ENCODE measurements at places on chromosomes 6 and 20. TPM values are rescaled to one million over a fixed set of nuclear protein-coding genes. Genes with fewer than 3 reads are reported as not detected.

The TBXT gene
- total RNA-seq, result not detected

The FAM83B gene
- total RNA-seq, result 42.6 TPM

The PRND gene
- total RNA-seq, result not detected

The HMGA1 gene
- total RNA-seq, result 534 TPM

The PAX1 gene
- not detected for total RNA-seq

- DNase-seq, result no peak
Measured at GRCh38 chr6:130055271-130055670, 36.9 kb downstream of the L3MBTL3 start.

GRCh38 chr20:15065794-15066193 lies 728.4 kb upstream of the FLRT3 start:
- no peak for DNase-seq

GRCh38 chr6:110990840-110991576 lies 9.2 kb downstream of the RPF2 start:
- no peak for DNase-seq

DNA sequence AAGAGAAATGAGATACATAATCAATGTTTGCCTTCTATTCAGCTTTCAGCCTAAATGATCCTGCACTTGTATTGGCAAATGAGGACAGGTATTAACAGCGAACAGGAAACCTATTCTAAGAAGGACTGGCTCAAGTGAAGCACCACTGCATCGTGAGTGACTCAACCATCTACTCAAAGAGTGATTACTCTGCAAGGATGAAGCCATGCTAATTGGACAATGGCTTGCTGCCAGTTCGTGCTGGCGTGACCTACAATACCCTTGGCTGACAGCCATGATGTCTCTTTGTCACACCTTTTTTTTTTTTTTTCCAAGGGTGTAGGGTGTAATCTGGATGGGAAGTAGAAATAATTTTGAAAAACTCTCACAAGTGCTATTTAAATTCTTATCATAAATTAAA lies 104.9 kb downstream of the GJA10 start:
- DNase-seq, result peak; percentile 83

DNA sequence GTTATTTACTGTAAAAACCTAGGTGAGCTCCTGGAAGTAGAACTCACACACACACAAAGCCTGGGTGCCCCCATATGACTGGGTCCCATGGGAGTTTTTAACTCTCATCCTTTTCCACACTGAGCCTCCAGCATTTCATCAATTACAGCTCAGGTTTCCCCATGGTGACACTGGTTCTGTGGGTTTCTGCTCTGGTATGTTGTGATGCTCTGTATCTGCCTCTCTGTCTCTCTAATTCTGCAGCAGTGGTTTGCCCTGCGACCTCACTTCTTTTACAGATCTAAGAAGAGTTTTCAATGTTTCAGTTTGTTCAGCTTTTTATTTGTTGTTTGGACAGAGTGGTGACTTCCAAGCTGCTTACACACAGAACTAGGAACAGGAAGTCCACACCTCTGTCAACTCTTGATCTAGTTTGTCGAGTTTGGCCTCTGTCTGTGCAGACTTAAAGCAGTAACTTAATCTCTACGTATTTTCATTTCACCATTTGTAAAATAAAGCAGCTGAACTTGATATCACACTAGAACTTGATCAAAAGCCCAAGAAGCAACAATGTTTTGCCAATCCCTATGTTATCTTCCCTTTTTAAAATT lies 554.3 kb downstream of the EPHA7 start:
- no peak for DNase-seq

DNA sequence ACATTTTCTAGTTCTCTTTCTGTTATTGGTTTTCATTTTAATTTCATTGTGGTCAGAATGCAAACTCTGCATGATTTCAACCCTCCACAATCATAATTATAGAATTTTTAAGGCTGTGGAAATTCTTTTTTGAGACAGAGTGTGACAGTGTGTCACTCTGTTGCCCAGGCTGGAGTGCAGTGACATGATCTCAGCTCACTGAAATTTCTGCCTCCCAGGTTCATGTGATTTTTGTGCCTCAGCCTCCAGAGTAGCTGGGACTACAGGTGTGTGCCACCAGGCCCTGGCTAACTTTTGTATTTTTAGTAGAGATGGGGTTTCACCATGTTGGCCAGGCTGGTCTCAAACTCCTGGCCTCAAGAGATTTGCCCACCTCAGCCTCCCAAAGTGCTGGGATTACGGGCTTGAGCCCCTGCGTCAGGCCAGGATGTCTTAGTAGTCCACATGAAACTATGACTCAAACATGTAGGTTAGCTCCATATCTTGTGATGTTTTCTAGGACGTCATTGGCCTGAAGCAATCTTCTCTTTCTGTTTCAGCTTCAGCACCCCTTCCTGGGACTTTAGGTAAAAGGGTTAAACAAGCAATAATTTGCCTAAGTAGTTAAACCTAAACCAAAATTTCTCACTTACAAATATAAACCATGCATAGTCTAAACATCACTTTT lies 47.4 kb upstream of the SAMD3 start:
- no peak for DNase-seq

DNA sequence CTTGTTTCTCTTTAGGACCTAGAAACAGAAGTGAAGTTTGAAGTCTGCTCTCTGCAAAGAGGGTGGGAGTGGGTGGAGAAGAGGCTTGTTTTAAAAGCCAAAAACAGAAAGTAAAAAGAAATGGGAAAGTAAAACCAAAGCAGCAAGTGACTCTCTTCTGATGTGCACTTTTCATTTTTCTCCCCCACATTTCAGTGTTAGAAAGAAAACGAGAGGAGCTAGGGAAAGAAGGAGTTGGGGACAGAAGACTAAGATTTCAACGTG lies 1.3 kb downstream of the C6orf141 start:
- DNase-seq, result no peak

- DNase-seq, result no peak
Measured at GRCh38 chr6:12614456-12614855, 102.1 kb upstream of the PHACTR1 start.

DNA sequence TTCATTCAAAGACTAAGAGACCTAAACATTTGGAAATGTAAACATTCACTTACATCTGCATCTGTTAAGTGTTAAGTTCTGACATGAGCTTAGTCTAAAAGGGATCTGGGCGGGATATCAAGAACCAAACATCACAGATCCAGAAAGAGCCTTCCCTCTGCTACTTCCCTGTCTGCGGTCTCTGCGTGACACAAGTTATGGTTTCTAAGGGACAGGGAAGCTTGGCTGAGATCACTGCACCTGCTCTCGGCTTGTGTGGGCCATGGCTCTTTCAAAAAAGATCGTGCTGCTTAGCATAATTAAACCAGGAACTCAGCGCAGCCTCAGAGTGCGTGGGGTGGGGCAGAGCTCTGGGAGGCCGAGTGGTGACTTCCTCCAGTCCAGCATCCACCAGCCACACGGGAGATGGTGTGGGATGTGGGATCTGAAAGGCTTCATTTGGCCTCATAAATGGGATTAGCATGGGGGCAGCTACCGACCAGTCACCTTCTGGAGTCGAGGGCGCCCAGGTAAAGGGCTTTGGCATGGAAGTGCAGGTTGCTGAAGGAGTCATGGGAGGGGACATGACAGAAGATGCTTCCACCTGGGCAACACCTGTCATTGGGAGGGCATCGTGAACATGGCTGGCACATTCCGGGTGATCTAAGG lies 16.7 kb upstream of the RAMACL start:
- DNase-seq, result no peak

GRCh38 chr6:157005940-157006339 lies 228.8 kb downstream of the ARID1B start:
- no peak for DNase-seq

DNA sequence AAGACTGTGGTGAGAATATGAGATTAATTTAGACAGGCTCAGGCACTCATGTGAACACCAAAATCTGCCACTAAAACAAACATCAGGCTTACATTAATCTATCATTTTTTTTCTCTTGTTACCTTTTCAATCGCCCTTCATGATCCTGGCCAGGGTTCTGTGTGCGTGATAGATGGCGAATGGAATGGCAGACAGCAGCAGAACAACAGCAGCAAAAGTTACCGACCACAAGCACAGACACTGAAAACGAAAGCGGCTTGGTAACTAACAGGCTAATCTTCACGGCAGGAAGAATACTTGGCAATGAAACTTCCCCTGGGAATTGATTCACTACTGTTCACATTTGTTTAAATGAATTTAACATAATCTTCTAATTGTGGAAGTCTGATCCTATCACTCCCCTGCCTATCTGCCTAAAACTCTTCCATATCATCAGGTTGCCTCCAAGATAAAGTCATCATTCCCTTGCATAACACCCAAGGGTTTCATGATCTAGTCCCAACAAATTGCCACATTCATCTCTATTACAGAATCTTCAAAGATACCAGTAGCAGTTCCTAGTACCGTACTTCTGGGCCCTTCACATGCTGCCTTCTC lies 28.7 kb downstream of the PTPRK start:
- DNase-seq, result no peak

DNA sequence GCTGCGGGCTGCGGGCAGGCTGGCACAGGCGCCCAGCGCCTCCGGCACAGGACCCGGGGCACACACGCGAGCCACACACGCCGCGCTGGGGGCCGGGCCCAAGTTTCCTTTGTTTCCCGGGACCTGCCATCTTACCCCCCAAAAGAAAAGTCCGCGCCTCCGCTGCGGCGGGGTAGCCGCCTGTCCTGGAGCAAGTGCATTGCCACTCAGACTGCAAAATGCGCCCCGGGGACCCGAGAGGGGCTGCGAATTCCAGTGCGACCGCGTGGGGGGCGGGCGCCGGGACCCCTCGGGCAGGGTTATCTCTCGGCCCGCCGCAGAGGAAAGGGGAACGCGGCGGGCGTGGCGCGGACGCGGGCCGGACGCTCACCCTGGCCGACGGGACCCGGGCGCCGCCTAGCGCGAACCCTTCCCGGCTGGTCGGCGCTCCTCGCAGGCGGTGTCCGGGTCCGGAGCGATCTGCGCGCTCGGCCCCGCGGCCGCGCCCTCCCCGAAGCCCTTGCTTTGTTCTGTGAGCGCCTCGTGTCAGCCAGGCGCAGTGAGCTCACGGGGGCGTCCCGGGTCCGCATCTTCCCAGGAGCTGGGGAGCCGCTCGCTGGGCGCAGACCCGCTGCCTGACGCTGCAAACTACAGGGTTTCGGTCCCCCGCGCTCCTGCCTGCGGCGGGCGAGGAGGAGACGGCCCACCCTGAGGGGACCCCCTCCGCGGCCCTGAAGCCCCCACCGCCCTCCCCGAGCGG lies 639 bp upstream of the CD24 start:
- DNase-seq, result peak; percentile 72

DNA sequence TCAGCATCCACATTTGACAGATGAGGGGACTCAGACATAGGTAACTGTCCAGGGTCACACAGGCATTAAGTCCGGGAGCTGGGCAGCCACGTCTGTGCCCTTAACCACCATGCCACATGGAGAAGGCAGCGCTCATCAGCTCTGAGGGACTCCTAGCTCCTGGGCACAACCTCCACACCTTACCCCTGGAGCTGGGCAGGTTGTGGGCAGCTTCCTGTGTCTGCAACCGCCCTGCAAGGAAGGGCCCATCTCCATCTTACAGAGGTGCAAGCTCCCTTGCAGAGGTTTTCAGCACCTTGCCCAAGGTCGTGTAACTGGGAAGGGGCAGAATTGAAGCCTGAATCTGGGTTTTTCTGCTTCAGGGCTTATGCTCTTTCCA lies 7.9 kb downstream of the CCDC167 start:
- no peak for DNase-seq

DNA sequence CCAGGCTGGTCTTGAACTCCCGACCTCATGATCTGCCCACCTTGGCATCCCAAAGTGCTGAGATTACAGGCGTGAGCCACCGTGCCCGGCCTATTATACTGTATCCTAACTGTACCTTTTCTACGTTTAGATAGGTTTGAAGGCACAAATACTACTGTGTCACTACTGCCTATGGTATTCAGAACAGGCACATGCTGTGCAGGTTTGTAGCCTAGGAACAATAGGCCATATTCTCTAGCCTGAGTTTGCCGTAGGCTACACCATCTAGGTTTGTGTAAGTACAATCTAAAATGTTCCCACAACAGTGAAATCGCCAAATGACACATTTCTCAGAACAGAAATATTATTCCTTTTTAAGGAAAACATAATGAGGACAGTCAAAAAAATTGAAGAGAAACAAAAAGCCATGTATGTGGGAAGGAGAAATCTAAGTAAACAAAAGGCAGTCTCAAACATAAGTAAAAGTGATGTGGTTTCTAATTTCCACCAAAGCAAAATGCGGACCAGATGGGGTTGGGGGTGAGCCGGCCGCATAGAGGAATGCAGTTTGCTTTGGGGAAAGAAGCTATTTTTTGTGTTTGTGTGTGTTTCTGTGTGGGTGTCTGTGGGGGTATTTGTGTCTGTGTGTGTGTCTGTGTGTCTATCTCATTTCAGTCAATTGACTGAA lies 192.6 kb upstream of the SALL4 start:
- no peak for DNase-seq

DNA sequence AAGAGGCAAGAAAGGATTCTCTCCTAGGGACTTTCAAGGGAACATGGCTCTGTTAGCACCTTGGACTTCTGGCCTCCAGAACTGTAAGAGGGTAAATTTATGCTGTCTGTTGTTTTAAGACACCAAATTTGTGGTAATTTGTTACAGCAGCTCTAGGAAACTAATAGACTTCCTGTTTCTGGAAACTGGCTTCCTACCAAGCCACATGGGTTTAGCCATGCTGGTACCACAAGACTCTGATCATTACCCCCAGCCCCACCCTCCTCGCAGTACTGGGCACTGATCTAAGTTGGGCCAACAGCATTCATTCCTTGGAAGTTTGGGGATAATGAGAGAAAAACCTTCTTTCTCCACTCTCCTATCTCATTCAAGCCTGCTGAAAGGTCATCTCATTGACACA lies 109.5 kb upstream of the SMLR1 start:
- no peak for DNase-seq
